ENCODE measurements at places on chromosomes 16 and 17.

GRCh38 chr17:31211352-31212012, 85.6 kb downstream of the OMG start:
- DNase-seq: no peak

DNA sequence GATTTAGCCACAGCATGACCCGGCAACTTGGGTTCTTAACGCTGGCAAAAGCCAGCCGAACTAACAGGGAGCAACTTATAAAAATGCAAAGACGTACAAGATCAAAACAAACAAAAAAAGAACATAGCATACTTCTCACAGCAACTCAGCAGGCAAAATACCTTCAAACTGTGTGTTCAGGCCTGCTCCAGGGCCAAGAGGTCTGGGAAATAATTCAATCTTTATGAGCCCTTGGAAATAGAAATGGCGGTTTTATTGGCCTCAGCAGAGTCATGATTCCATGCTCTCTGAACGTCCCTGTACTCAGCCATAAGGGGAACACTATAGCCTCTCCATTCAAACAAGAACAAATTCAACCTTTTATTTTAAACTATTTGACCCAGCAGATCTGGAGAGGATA, 101.3 kb upstream of the C17orf78 start:
- DNase-seq: no peak

- DNase-seq: no peak
Measured at GRCh38 chr16:86470964-86471363, 39.4 kb upstream of the FOXF1 start.

GRCh38 chr16:80298676-80299075, 242.1 kb upstream of the DYNLRB2 start:
- no peak for DNase-seq

GRCh38 chr16:50446861-50447260, 78.1 kb upstream of the BRD7 start:
- no peak for DNase-seq

- no peak for DNase-seq
Measured at GRCh38 chr17:50102164-50102991, 7.2 kb downstream of the PDK2 start.

GRCh38 chr17:33106525-33107165, 115.0 kb downstream of the SPACA3 start:
- DNase-seq: no peak

DNA sequence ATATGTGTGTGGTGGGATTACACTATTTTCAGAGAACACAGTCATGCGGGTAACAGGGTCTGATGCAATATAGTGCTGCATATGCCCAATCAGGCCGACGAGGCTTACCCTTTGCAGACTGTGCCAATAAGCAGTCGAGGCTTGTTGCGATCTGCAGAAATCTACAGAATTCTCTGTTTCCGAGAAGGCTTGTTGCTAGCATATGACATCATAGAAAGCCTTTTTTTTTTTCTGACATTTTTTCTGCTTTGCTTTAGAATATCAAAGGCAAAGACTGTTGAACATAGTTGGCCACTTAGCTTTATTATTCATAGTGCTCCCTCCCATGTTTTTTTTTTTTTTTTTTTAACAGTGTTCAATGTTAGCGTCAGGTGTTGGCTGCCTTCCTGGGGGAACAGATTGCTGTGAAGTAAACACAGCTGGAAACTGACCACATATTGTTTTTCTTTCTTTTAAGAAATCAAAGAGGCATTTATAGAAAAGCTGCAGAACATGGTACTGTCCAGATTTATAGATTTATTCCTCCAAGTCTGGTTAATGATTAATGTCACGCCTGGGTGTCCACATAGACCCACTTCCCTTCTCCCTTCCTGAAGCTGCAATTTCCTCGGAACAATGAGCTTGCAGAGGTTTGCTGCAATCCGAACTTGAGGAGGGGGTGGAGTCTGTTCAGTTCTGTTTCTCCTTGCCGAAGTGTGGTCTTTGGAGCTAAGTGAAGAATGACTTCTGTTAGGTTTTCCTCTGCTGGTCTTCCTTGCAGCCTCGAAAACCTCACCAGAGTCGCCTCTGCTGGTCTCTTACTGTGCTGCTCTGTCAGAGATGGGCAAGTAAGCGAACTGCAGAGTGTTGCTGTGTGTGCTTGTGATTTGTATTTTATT, 87.3 kb downstream of the MAP2K6 start:
- DNase-seq: no peak

DNA sequence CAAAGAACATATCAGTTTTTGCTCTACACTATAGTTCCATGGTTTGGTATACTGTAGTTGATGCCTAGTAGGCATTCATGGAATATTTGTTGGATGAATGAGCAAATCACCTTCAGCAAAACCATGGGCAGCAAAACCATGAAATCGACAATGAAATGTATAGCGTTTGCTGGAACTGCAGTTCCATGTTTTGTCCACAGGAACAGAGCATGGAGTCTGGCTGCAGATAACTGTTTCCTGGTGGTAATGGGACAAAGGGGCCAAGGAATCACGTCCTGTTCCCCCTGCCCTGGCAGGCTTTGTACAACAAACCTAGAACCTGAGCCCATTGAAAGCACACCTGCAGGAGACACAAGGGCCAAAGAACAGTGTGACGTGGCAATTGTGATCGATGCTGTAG, 101.1 kb downstream of the USP31 start:
- DNase-seq: no peak

- peak; percentile 47 for DNase-seq
Measured at GRCh38 chr17:27807567-27808470, 7.5 kb upstream of the NOS2 start.

GRCh38 chr17:6162892-6163291, 92.7 kb downstream of the WSCD1 start:
- DNase-seq: no peak

DNA sequence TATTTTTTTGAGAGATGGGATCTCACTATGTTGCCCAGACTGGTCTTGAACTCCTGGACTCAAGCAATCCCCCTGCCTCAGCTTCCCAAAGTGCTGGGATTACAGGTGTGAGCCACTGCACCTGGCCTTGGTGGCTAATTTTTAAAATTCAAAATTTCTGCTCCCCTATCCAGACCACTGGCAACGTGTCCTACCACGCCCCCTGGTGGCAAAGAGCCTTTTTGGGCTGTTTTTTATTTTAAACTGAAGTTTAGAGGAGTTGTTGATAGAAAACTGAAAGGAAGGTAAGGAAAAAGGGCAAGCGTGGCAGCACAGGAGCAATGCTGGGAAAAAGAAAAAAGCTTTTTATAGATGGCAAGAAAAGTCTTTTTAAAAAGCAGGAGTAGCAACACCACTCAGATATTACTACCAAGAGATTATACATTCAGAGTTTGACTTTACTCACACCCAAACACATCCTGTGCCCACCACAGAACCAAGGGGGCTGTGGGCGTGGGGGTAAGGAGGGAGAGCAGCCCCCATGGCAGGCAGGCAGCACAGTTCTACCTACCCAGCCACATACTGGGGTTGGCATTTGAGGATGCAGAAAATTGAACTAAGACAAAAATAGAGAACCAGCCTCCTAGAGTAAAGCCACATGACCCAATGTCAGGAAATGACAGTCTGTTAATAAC, 4.2 kb upstream of the MXRA7 start:
- DNase-seq: peak; percentile 74

DNA sequence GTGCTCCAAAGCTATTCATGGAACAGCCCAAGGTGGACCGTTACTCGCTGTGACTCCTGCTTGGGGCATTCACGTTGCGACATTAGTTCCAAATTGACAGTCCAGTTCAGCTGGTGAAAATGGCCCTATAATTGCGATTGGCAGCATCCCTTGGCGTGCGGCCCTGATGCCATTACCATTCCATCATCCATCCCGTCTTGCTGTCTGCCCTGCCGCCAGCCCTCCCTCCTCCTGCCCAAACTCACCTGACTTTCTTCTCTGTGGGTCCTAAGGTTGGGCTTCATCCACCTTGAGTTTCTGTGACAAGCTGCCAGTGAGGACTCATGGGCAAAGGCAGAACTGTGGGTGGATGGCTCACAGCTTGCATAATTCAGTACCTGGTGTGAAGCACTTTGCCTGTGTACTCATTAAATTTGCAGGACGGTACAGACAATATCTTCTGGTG, 104.6 kb downstream of the RPTOR start:
- no peak for DNase-seq

GRCh38 chr17:54948380-54948779, 20.1 kb downstream of the COX11 start:
- no peak for DNase-seq

DNA sequence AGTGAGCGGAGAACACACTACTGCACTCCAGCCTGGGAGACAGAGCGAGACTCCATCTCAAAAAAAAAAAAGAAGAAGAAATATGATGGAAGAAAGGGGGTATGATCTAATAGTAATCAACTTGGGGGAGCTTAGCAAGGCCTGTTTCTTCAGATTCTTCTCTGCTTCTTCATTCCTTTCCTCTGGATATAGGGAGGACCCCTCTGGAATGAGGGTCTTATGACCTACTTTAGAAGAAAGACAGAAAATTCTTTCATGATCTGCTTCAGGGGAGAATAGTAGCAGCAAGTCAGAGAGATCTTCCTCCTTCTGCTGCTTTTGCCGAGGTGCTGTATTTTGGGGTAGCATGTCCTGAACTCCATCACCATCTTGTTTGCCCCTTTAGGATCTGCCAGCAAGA, 44.9 kb upstream of the ETV4 start:
- no peak for DNase-seq

GRCh38 chr16:82263521-82264143, 93.6 kb upstream of the MPHOSPH6 start:
- DNase-seq: peak; percentile 8
